NCI-H1436 treated with DMSO at 0.1 percent for 48 hours (cell line): ENCODE measurements at places on chromosomes 12 and 14.

DNA sequence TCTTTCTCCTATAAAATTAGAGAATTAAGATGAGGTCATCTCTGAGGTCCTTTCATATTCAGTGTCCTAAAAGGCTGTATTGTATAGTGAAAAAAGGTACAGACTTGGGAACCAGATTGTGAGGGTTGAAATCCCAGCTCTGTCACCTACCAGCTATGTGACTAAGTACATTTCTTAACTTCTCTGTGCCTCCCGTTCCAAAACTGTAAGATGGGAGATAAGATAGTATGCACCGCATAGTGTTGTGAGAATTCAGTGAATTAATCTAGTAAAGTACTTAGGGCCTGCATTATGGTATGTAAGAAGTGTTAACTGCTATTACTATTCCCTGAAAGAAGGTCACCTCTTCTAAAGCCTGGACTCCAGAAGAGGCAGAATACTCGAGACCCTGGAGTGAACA lies 60.6 kb downstream of the GNG2 start:
- no peak for DNase-seq

DNA sequence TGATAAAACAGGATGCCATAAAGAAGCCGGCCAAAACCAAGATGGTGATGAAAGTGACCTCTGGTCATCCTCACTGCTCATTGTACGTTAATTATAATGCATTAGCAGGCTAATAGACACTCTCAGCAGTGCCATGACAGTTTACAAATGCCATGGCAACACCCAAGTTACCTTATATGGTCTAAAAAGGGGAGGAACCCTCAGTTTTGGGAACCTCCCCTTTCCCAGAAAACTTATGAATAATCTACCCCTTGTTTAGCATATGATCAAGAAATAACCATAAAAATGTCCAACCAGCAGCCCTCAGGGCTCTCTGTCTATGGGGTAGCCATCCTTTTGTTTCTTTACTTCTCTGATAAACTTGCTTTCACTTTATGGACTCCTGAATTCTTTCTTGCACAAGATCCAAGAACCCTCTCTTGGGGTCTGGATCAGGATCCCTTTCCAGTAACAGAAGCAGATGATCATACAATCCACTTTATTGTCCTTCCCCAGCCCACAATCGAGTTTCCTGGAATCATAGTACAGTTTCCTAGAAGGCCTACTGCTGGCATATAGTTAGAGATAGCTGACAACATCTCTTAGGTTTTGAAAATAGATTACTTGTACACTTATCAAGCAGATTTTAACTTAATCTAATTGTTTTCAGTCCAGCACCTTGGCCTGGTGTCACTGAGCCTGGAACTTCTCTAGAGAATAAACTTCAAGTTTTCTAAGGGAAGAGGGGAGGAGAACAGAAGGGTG lies 266.7 kb upstream of the HMGA2 start:
- no peak for DNase-seq

GRCh38 chr14:22839159-22839779 lies 2.9 kb downstream of the MMP14 start:
- no peak for DNase-seq

GRCh38 chr12:83386527-83387264 lies 700.0 kb downstream of the TMTC2 start:
- no peak for DNase-seq

DNA sequence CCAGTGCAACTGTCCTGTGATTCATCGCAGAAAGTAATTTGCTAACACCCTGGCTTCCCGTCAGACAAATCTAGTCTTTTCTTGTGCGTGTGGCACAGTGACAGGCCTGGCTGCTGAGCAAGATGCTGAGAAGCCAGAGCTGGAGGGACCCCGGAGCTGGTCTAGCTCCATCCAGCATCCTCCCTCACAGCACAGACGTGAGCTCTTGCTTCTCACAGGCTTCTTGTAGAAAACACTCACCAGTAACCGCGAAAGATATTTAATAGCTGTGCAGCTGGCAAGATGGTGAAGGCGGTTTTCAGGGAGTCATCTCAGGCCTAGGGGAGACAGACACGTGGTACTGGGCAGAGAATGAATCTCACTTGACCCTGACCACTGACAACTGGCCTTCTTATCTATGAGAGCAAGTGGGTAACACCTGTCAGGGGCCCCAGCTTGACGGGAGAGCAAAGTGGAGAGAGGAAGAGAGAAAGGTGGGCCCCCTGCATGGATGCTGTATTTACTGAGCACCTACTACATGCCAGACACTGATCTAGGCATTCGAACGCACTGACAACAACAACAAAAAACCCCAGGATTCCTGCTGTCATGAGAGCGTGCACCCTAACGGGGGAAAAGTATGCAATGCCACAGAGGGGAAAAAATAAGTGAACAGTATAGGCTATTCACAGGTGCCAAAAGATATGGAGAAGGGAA lies 63.3 kb downstream of the CCDC88C start:
- no peak for DNase-seq

DNA sequence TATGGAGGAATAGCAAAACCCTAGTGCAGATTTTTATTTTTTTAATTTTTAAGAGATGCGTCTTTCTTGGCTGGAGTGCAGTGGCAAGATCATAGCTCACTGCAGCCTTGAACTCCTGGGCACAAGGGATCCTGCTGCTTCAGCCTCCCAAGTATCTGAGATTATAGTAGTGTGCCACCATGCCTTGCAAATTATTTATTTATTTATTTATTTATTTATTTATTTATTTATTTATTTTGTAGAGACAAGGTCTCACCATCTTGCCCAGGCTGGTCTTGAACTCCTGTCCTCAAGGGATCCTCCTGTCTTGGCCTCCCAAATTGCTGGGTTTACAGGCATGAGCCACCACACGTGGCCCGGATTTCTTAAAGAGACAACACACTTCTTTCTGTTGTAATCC lies 1158.8 kb downstream of the AACS start:
- DNase-seq = no peak

- no peak for DNase-seq
Observed at GRCh38 chr14:73394317-73394716, 64.0 kb downstream of the NUMB start.

DNA sequence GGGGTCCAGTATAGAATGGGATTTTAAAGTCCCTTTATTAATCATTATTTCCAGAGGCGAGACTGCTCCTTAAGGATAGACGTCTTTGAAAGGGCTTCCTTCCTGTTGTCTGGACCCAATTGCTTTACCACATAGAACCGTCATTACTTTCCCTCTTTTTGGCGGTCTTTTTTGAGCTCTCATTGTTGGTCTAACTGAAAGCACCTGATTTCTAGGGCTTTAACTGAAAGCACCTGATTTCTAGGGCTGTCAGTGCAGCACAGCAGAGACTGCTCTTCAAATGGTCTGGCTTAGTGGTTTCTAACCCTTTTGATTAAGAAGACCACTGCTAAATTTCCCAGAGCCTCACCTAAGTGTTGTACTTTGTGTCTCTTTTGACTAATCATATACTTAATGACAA lies 95.8 kb downstream of the PRKCH start:
- no peak for DNase-seq

GRCh38 chr12:9235519-9235918 lies 27.3 kb upstream of the PZP start:
- no peak for DNase-seq

- no peak for DNase-seq
Observed at GRCh38 chr12:31557707-31558106, 33.2 kb downstream of the DENND5B start.

- DNase-seq = no peak
Observed at GRCh38 chr12:68773582-68773981, 27.6 kb downstream of the SLC35E3 start.

GRCh38 chr14:25396128-25396527 lies 346.2 kb upstream of the STXBP6 start:
- DNase-seq = no peak

GRCh38 chr12:4191642-4192041 lies 81.9 kb upstream of the CCND2 start:
- no peak for DNase-seq

- DNase-seq = no peak
Observed at GRCh38 chr12:79266343-79267144, 402.0 kb downstream of the SYT1 start.

- DNase-seq = no peak
Observed at GRCh38 chr12:129641926-129642325, 261.9 kb downstream of the TMEM132D start.

- no peak for DNase-seq
Observed at GRCh38 chr14:40122968-40123648, 690.9 kb upstream of the FBXO33 start.

GRCh38 chr14:67228325-67228984 lies 12.8 kb upstream of the PALS1 start:
- DNase-seq = no peak

GRCh38 chr12:52952076-52952801 lies 3.3 kb downstream of the KRT18 start:
- no peak for DNase-seq

GRCh38 chr14:21711360-21711961 lies 37.8 kb upstream of the OR4E1 start:
- no peak for DNase-seq

DNA sequence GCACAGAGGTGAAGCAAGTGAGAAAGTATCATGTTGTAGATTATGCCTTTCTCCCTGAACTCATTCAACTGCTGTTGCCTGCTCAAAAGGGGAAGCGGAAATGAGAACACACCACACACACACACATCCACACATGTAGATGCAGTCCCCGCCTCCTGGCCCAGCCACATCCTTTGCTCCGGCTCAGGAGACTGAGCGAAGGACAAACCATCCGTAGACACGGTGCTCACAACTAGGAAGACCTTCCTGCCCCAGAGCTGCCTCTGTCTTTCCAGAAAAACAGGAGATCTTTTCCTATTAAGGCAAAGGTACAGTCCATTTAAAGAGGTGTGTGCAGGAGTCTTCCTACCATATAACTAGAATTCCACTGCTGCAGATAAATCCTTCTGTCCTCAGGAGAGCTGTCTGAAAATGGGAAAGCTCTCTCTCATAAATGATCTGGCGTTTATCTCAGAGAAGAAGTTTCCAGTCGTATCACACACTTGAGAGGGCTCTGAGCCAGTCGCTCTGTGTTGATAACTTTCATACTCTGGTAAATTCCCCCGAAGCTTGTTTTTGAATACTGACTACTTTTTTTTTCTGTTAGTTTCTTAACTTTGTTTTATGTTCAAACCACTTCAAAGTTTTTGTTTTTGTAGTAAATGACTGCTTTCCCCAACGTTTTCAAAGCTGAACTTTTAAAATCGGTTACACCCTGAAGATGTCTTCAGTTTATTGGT lies at the start of gene TESPA1:
TESPA1 (minus strand) TSS at position 105 of the 719 bp plus-strand sequence. CDS start 10,200 bp downstream, outside the sequence.
- DNase-seq = no peak

DNA sequence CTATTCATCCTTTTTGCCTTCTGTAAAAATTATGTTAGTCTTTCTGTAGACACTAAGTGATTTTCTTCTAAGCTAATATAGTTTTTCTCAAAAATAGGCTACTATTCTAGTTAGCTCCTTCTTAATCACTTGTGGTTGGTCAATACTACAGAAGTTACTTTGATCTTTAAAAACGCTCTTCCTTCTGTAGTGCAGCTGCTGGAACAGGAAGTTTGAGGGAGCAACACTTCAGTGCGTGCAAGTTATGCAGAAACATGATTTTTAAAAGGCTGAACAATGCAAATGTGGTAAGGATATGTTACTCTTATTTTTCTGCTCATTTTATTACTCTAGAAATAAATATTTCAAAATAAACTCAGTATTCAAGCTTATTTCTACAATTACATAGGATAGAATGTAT lies 11.1 kb upstream of the RERGL start:
- no peak for DNase-seq

- DNase-seq = peak; percentile 15
Observed at GRCh38 chr14:32201816-32202490, at the start of gene RNU6-7. Gene RNU6-7 (plus strand): TSS chr14:32202045.

DNA sequence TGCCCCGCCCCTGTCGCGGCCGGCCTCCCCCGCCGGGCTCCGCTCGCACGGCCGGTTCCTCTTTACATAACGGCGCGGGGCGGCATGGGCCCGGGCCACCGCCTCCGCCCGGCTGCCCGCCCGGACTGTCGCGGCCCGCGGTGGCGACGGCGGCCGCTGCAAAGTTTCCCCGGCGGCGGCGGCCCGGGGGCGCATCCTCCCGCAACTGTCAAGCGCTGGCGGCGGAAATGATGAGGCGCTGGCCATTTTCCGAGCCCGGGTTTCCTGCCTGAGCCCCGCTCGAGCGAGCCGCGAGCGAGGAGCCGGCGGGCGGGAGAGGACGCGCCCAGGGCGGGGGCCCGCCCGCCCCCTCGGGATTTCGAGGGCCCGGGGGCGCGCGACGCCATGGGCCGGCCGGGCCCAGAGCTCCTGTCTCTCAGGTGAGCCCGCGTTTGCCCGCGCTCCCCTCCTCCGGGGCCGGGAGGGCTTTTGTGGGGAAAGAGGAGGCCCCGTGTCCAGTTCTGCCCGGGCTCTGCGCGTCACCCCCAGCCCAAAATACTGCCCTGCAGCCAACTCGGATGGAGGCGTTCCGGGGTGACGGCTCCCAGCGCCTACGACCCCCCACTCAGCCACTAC lies at the start of gene SH2B3:
SH2B3 (plus strand) TSS at position 65 of the 615 bp plus-strand sequence. CDS start 12,223 bp downstream, outside the sequence.
- no peak for DNase-seq

DNA sequence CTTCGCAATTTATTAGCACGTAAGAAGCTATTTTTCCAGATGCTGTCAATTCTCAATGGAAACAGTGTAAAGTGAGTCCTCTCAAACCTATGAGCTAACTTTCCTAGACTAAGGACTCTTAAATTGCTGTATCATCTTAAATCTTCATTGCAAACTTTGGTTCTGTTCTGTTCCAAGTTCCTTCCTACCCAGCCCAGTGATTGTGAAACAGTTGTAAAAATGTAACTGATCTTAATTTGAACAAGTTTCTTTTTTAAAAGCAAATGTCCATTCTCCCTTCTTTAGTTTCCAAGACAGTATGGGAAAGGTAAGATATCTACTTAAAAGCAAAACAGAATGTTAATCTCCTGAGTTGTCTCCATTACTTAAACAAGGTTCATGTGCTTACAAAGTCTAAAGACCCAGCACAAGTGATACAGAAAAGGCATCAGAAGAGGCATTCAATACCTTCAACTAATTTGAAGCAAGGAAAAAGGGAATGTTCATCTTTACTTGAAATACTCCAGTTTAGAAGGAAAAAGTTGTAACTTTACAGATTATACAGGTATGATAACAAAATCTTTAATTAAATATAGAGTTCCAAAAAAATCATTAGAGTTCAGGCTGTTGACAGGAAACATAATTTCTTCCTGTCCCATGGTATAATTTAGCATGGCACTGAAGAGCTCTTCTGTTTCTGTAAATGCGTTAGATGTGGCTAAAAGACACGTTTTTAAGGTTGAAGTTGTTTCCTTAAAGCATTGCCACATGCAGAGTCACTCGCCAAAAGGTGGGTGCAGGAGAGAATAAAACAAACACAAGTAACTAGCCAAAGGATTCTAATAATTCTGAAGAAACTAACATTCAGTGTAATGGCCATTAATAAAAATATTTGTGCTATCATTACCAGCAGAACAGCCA lies 101.5 kb upstream of the USP15 start:
- DNase-seq = no peak

- no peak for DNase-seq
Observed at GRCh38 chr14:84282618-84283017, 1247.3 kb upstream of the FLRT2 start.
